T-cell (primary cell): ENCODE measurements at places on chromosomes 7 and 10. TPM values are rescaled to one million over a fixed set of nuclear protein-coding genes. Genes with fewer than 3 reads are reported as not detected.

Gene HTR5A
- total RNA-seq: not detected

Gene GPR22
- total RNA-seq: not detected

Gene TAS2R4
- total RNA-seq: 2.6 TPM

Gene MYO3A
- total RNA-seq: 0.46 TPM

Gene FAS
- total RNA-seq: 32.6 TPM

Gene VSTM4
- total RNA-seq: not detected

Gene DNTT
- not detected for total RNA-seq

Gene CALML3
- total RNA-seq: not detected

Gene DRGX
- not detected for total RNA-seq

Gene FGFBP3
- total RNA-seq: 5.9 TPM

Gene NET1
- total RNA-seq: 10.5 TPM

Gene ZP3
- total RNA-seq: 6.9 TPM

Gene UBE2D4
- total RNA-seq: 6.7 TPM

Gene EGR2
- total RNA-seq: 2.5 TPM

Gene SEMA3C
- 0.23 TPM for total RNA-seq

Gene DMBT1
- 0.18 TPM for total RNA-seq

Gene SPDYE6
- total RNA-seq: not detected

Gene HMX2
- total RNA-seq: not detected

Gene NPY4R
- not detected for total RNA-seq
